ENCODE measurements at places on chromosomes 13 and 19. TPM values are rescaled to one million over a fixed set of nuclear protein-coding genes. Genes with fewer than 3 reads are reported as not detected.

Gene PLK5
- not detected for total RNA-seq

Gene CEBPA
- under 0.01 TPM for total RNA-seq

Gene GRK1
- total RNA-seq, result 0.44 TPM

Gene HPN
- not detected for total RNA-seq

Gene NCAN
- total RNA-seq, result not detected

Gene LYL1
- total RNA-seq, result 32.2 TPM

Gene GPR12
- total RNA-seq, result not detected

Gene CGB8
- total RNA-seq, result not detected

Gene C1QTNF9B
- total RNA-seq, result not detected

Gene ZNF431
- total RNA-seq, result 5.0 TPM

Gene NCR1
- not detected for total RNA-seq

Gene CADM4
- total RNA-seq, result 36.1 TPM

Gene CCDC169
- total RNA-seq, result 0.97 TPM
